Stimulated activated CD8-positive, alpha-beta memory T cell treated with anti-CD3 and anti-CD28 coated beads, Interleukin-4, amount 100 ng/mL, for 4 hours (primary cell): ENCODE measurements at places on chromosomes 7 and 10.

DNA sequence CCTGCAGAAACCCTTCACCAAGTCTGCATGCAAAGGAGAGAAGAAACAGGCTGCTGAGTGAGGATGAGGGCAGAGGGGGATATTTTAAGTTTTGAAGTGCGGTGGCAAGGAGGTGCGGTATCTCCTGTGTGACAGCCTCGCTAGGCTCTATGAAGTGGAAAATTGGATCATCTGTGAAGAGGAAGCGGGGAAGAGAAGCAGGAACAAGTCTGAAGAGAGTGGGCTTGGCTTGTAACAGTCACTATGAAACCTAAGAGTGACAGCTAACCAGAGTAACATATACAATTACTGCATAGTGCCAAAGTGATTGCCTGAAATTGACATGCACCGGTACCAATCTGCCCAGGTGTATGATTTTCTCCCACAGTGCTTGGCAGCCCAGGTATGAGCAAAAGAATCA is 287.5 kb upstream of the KLF14 start:
- no peak for DNase-seq

DNA sequence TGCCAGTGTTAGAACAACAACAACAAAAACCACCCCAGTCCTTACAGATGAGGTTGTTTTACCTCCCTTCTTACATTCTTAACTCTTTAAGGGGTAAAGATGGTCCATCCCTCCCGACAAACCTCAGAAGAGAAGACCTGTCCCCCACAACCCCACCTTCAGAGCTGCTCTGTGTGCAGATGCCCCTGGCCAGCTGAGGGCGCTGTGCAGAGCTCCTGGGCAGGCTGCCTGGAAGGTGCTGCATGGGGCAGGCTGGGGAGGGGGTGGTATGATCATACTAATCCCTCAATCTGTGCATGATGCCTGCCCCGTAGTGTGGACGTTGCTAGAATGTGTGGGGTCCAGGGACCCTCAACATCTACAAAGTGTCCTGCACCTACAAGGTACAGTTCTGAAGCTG is 387.1 kb downstream of the INHBA start:
- DNase-seq, result no peak

- no peak for DNase-seq
These were observed 132.3 kb downstream of the SPAG6 start for GRCh38 chr10:22477334-22478287.

- no peak for DNase-seq
These were observed 58.5 kb downstream of the WDFY4 start for GRCh38 chr10:48742891-48743860.

- no peak for DNase-seq
These were observed 81.2 kb downstream of the BMPR1A start for GRCh38 chr10:86837663-86838062.

- DNase-seq, result peak; percentile 45
These were observed at the start of gene HSPB1 for GRCh38 chr7:76302347-76303201. HSPB1 (plus strand) TSS chr7:76302673; CDS start chr7:76302713, 40 bp downstream.

GRCh38 chr7:98324782-98325181 is 43.3 kb downstream of the BRI3 start:
- no peak for DNase-seq
